ENCODE measurements at places on chromosomes 4 and X.
A peak's percentile ranks its signal among the peaks of the same experiment; 100 is the strongest.

DNA sequence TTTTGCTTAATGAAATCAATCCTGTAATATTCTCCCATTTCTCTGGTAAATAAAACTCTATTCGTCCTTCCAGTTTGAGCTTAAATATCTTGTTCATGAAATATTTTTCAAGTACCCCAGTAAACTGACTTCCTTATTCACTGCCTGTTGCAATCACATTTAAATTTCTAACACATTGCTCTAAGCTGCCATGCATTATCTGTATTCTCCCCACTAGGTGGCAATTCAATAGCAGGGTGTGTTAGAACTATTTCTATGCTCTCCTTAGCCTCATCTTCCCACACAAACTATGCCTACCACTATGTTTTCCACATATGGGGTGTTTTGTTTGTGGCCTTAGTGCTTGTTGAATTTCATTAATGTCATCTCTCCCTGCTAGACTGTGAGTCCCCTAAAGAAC lies 377.1 kb upstream of the HS3ST1 start:
- DNase-seq = peak; percentile 1

- DNase-seq = no peak
Observed at GRCh38 chrX:55697381-55697780, 20.2 kb upstream of the RRAGB start.

- no peak for DNase-seq
Observed at GRCh38 chr4:59987289-59987688, 1212.8 kb upstream of the ADGRL3 start.

GRCh38 chr4:148068065-148068911 lies 336.4 kb downstream of the ARHGAP10 start:
- DNase-seq = no peak

DNA sequence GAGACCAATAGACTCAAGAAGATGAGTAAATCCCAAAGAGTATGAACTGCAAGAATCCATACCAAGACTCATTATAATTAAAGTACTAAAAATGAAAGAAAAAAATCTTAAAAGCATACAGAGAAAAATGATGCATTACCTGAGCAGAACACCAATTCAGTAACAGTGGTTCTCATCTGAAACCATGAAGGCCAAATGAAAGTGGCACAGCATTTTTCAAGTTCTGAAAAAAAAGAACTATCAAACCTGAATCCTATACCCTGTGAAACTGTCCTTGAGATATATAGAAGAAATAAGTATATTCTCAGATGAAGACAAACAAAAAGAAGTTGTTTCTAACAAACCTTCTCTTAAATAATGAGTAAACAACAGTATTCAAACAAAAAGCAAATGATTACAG lies 39.6 kb upstream of the TMPRSS11A start:
- no peak for DNase-seq

DNA sequence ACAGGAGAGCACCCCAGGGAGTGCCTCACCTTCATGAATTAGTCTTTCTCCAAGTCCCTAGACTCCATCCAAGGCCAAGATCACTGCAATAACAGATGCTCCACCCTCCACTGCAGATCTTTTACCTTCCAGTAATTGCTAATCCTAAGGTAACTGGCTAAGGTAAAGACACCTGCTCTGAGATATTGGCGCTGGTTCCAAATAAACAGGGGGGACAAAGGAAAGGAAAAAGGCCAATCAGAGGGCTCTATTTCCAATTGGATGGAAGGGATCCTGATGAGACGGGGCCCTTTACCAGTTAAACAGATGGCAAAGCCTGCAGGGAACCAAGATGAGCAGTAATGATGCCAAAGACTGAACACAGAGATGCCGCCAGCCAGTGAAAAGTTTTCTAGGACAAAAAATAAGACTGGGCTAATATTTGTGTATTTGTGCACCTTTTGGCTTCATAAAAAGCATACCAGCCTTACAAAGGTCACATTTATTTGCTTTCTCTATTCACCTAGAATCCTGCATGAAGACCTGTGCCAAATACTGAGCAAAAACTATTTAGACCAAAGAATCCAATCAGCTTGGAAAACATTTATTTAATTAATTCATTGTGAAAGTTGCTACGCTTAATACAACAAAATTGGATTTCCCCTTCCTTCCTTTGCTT lies 148.5 kb downstream of the PPP3CA start:
- no peak for DNase-seq

- DNase-seq = peak; percentile 37
Observed at GRCh38 chr4:146243141-146243882, 29.0 kb downstream of the REELD1 start.

DNA sequence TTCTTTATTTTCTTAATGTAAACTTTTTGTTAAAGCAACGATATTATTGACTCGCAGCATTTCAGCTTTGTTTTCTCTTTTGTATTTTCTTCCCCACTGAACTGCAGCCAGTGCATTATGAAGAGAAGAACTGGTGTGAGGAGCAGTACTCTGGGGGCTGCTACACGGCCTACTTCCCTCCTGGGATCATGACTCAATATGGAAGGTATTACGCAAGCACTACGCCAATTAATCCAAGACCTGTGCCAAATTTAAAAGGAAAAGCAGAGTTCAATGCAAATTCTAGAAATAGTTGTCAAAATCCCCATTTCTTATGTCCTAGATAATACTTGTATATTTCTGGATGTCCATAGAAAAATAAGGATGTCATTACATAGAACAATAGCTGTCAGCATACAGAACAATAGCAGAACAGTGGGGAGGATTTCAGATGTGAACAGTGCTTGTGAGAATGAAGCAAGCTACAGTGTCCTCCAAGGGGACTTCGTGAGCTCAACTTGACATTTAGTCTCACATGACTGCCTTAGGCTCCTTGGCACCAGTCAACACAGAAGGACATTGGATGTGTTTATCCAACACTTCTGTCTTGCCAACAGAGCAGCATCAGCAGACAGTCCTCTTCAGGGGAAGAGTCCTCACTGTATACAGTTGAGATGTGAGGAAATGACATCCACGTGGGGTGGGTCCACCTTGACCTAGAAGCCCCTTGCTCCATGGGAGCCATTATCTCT lies 85.9 kb downstream of the MAOA start:
- DNase-seq = no peak

- no peak for DNase-seq
Observed at GRCh38 chr4:14961292-14961691, 41.0 kb upstream of the CPEB2 start.

DNA sequence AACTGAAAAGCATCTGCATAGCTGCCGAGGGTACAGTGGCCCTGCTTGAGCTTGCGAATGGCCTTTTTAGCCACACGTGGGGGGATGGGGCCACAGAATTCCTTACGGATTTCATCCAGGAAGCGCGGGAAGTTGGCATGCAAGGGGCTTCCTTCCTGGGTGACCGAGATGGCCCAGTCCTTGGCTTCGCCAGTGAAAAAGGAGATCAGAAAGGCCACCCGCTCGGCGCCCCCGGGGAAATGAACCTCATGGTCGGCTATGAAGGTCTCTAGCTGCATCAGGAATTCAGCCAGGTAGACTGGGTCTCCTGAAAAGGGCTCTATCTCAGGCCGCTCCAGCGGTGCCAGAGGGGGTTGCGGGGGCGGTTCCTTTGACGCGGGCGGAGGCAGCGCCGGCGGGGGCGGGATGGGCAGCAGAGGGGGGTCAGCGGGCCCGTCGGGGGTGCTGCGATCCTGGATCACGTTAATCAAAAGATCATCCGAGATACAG lies 909 bp downstream of the RTL5 start:
- no peak for DNase-seq

- DNase-seq = no peak
Observed at GRCh38 chrX:7908821-7909220, 18.4 kb downstream of the PNPLA4 start.

DNA sequence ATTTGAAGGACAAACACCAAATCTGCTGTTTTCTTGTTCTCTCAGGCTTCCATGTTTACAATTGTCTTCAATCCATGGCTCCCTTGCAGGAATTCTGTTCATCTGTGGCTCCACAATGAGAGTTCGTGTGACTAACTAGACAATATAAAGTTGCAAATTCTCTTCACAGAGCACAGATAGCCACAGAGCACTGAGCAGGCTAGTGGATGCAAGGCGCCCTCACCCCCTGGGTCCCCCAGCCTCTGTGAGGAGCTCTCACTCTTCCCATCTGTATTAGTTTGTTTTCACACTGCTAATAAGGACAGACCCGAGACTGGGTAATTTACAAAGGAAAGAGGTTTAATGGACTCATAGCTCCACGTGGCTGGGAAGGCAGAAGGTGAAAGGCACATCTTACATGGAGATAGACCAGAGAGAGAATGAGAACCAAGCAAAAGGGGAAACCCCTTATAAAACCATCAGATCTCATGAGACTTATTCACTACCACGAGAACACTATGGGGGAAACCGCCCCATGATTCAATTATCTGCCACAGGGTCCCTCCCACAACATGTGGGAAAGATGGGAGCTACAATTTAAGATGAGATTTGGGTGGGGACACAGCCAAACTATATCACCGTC lies 82.5 kb upstream of the STX18 start:
- no peak for DNase-seq

DNA sequence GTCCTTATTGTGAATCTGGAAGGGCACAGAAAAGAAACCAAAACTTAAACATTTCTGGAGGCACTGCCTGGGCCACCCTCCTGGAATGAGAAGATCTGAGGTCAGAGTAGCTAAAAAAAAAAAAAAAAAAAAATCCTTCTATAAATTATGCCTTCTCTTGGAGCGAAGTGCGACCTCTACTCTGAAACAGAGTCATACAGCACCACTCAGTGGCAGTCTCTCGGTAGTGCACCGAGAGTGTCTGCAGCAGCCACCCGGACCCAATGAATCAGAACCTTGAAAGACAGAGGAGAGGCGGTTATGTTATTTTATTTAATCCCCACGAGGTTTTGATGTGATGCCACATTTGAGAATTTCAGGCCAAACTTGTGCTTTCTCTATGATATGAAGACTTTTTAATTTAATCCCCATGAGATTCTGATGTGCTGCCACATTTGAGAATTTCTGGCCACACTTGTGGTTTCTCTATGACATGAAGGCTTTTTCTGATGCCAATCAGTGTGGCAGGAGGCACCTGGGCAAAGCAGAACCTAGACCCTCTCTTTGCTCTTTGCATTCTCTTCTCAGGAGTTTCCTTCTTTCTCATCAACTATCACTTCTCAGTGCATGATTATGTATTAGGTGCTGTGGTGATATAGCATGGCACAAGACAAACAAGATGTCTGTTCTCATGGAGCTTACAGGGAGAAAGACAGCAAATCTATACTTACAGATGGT lies 5.6 kb upstream of the CT47C1 start:
- DNase-seq = peak; percentile 49

GRCh38 chr4:111761531-111761930 lies 383.7 kb upstream of the FAM241A start:
- no peak for DNase-seq

DNA sequence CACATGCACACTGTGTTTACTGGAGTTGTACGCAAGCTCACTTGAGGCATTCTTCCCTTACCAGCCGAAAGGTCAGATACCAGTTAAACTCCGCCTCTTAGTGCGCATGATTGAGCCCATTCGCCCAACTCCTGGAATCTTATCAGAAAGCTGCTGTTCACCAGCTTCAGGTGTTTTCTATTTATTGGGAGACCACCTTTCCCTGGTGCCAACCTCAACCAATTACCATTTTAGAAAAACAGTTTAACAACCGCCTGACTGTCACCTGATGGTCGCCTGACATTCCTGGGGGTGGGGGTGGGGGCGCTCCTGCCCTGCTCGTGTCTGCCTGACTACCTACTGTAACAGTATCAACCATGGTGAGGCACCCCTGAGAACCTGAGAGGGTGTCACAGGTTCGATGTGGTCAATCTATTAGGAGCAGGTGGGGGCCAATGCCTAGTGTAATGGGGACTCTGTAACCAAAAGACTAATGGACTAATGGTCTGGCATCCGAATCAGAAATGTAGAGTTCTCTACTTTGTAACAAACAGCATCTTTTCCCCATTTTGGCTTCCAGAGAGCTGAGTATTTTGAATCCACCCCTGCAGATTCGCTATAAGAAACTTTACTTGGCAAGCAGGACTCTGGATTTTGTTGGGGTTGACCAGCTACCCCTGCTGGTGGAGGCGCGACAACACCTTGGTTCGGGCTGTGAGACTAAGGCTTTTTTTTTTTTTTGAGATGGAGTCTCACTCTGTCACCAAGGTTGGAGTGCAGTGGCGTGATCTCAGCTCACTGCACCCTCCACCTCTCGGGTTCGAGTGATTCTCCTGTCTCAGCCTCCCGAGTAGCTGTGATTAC lies 58.2 kb upstream of the ZNF157 start:
- DNase-seq = peak; percentile 63

DNA sequence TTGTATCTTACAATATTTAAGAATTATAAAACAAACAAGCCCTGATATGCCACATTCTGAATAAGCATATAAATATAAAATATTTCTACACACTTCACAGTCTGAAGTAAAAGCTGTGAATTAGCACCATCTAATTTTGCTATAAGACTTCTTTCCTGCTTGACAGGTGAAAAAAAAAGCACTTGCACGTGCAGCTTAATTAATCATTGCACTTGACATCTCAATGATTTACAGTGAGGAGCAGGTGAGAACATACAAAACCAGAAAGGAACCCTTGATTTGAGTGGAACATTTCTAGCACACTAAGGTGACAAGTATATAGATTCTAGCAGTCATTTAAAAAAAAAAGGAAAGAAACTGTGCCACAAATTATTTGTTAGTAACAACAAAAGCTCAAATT lies 47.9 kb downstream of the CHIC2 start:
- DNase-seq = no peak

DNA sequence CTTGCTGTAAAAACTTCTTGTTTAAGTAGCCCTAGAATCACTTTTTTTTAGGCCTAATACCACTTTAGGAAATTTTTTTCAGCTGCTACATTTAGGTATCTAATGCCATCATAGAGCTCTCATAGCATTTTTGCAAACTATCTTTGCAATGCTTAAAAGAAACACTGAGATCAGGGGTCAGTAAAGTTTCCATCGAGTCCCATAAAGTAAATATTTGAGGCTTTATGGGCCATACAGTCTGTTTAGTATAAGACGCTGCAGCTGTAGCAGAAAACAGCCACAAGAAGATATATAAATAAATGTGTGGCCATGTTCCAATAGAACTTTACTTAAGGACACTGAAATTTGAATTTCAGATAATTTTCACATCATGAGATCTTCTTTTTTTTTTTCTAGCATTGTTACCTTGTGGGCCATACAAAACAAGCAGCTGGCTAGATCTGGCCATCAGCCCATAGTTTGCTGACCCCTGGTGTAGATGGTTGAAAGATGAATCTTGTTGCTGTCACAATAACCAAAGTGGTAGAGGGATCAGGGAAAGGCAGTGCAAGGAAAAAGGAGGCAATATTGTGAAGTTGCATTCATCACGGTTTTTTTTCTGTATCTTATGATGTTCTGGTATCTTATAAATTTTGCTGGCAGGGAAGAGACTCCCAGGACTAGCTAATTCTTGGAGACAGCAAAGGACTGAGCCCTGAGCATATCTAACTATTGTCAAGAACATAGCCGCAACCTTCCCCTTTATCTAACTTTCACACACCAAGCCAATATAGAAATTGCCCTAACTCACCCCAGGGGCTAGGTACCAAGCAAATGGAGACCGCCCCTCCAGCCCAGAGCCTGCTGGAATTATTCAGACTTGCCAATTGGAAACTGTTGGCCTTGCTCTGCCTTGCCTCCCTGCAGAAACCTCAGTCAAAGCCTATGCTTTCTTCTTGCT lies 46.6 kb downstream of the RASGEF1B start:
- DNase-seq = peak; percentile 35
